H9 (cell line): ENCODE measurements at places on chromosomes 3 and 15. TPM values are rescaled to one million over a fixed set of nuclear protein-coding genes. Genes with fewer than 3 reads are reported as not detected.

DNA sequence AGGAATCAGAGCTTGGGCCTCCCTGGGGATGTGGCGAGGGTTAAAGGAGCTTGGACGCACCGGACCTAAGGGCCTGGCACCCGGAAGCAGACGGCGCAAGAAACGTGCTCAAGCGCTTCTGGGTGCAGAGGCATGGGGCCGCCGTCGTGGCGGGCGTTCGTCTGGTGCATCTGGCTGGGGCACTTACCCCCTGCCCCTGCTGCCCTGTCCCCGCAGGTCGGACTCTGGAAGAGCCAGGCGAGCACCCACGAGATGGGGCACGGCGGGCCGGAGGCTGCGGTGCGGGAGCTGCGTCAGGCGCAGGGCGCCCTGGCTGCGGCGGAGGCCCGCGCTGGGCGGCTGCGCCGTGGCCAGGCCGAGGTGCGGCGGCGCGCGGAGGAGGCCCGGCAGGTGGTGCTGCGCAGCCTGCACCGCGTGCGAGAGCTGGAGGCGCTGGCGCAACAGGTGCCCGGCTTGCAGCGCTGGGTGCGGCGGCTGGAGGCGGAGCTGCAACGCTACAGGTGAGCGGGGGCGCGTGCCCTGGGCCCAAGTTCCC lies 2.5 kb downstream of the EFCC1 start:
- peaks cover 48% of the 10 kb centered on the region for H3K27me3 ChIP-seq
- H3K4me3 ChIP-seq: 0 out of 2 replicates have a peak overlapping the region, but pooled peaks have one; percentile 8
- DNase-seq: peak; percentile 64
- no peak overlapping the region for H3K27ac ChIP-seq
- no peaks in the 10 kb centered on the region for H3K36me3 ChIP-seq

CLDN11 gene
- total RNA-seq: 1.7 and 2.4 TPM in 2 replicates

DNA sequence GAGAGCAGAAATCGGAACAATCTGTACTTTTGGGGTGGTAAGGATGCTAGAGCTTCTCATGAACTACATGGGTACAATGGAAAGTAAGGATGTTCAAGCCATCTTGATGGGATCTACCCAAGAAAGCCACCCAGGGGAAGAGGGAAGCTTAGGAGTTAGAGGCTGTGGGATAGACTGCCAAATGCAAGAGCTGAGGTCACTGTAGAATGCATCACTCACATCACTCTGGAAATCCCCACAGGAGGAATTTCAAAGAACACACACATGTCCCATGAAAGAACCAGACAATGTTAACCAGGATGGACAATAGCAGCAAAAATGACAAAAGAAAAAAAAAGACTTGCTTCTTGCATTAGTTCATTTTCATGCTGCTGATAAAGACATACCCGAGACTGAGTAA lies 32.8 kb upstream of the UBE2E2 start:
- no peaks in the 10 kb centered on the region for H3K4me1 ChIP-seq
- no peaks in the 10 kb centered on the region for H3K36me3 ChIP-seq
- H3K27me3 ChIP-seq: no peaks in the 10 kb centered on the region

IL16 gene
- total RNA-seq: 0.18 and 0.28 TPM in 2 replicates

GRCh38 chr3:51930439-51930838 lies 11.3 kb downstream of the RRP9 start:
- no peak overlapping the region for H3K4me3 ChIP-seq
- peaks cover 45% of the 10 kb centered on the region for H3K36me3 ChIP-seq
- no peaks in the 10 kb centered on the region for H3K27me3 ChIP-seq

- no peaks in the 10 kb centered on the region for H3K27me3 ChIP-seq
- no peaks in the 10 kb centered on the region for H3K36me3 ChIP-seq
- no peaks in the 10 kb centered on the region for H3K4me1 ChIP-seq
- no peak for DNase-seq
- H3K27ac ChIP-seq: no peak overlapping the region
Measured at GRCh38 chr15:51348688-51349087, 7.2 kb downstream of the GLDN start.

AMIGO3 gene
- total RNA-seq: 3.0 and 3.8 TPM in 2 replicates

GRCh38 chr3:147890114-147890513 lies 480.9 kb downstream of the ZIC1 start:
- H3K27me3 ChIP-seq: no peaks in the 10 kb centered on the region
- H3K27ac ChIP-seq: no peak overlapping the region
- peaks cover 8% of the 10 kb centered on the region for H3K36me3 ChIP-seq
- no peak overlapping the region for H3K4me3 ChIP-seq

DNA sequence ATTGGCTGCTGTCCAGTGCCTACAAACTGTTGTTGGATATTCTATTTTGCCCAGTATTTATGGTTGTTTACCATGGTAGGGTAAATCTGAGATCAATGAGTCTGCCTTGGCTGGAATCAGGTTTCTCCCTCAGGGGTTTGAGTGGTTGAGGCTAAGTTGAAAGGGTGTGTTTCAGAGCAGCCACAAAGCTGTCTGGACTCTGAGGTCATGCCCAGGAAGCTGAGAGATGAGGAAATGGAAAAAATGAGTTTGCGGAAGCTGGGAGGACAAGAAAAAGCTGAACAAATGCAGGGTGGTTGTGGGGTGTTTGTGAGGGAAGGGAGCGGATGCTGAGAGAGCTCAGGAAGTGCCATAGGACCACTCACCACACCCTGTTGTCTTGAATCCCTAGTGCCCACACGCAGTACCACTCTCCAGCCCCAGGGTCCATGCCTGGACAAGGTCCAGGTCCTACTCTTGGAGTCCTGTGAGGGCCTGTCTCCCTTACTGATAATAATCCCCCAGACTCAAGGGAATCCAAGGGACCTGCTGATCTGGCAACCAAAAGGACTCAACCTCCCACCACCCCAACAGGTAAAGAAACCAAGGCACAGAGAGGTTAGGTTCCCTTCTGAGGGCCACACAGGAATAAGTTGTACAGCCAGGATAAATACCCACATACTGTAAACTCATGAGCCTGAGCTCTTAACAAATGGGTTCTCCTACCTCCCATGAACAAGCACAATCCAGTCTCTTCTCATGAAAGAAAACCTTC lies 81.6 kb downstream of the PPCDC start:
- no peaks in the 10 kb centered on the region for H3K4me1 ChIP-seq
- no peak overlapping the region for H3K27ac ChIP-seq
- H3K27me3 ChIP-seq: no peaks in the 10 kb centered on the region
- no peaks in the 10 kb centered on the region for H3K36me3 ChIP-seq
- no peak overlapping the region for H3K4me3 ChIP-seq
- no peak for DNase-seq

RPL22L1 gene
- total RNA-seq: 100 TPM in 2 replicates

DNA sequence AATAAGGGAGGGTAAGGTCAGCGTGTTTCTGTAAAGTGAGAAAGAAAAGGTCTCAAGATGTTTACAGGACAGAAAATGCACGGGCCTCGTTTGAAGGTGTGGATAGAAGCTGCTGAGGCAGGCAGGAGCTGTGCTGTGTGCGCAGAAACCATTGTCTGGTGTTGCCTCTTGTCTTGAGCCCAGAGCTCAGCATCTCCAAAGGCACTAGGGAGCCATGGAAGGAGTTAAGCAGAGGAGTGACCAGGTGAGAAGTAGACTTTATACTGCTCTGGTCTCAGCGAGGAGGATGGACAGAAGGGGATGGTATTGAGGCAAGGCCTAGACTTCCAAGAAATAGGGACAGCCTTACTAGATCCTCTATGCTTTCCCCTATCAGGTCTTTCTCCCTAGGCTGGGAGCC lies 13.0 kb downstream of the CAND2 start:
- H3K4me1 ChIP-seq: no peaks in the 10 kb centered on the region
- no peaks in the 10 kb centered on the region for H3K27me3 ChIP-seq
- H3K36me3 ChIP-seq: peaks cover 7% of the 10 kb centered on the region
- peak overlapping the region; percentile 76 for H3K4me3 ChIP-seq
- no peak overlapping the region for H3K27ac ChIP-seq
- no peak for DNase-seq

DNA sequence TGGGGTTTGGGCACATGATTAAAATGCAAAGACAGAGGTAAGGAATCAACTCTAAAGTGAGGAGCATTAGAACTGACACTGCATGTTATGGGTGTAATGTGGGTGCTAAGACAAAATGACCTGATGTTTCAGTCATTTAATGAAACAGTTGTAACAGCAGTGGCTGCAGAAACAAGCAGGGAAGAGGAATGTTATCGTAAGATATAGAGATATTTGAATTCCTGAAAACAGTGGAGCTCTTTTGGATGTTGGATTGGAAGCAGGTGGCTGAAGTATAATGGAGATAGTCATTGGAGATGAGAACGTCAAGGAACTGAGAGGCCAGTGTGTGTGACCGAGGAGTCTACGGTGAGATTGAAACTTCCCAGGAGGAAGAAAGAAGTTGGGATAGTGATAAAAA lies 1065.2 kb downstream of the ZPLD1 start:
- H3K27me3 ChIP-seq: no peaks in the 10 kb centered on the region
- H3K36me3 ChIP-seq: no peaks in the 10 kb centered on the region
- no peak for DNase-seq
- no peak overlapping the region for H3K4me3 ChIP-seq
- H3K4me1 ChIP-seq: no peaks in the 10 kb centered on the region

- H3K4me3 ChIP-seq: no peak overlapping the region
- H3K4me1 ChIP-seq: peaks cover 7% of the 10 kb centered on the region; the same call in 1 of the 2 replicates
- no peaks in the 10 kb centered on the region for H3K27me3 ChIP-seq
- H3K27ac ChIP-seq: no peak overlapping the region
Measured at GRCh38 chr3:59810606-59811005, 760.8 kb upstream of the CFAP20DC start.

DNA sequence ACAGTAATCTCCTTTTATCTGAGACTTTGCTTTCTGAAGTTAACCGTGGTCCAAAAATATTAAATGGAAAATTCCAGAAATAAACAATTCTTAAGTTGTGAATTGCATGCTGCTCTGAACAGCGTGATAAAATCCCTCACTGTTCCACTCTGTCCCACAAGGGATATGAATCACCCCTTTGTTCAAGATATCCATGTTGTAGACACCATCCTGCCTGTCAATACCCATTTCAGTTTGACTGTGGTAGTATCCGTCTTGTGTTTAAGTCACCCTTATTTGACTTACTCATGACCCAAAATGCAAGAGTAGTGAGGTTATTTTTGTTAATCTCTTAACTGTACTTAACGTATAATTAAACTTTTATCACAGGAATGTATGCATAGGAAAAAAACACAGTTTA lies 435.0 kb downstream of the SHQ1 start:
- no peak overlapping the region for H3K27ac ChIP-seq
- H3K27me3 ChIP-seq: no peaks in the 10 kb centered on the region
- H3K36me3 ChIP-seq: no peaks in the 10 kb centered on the region
- no peak for DNase-seq
- H3K4me1 ChIP-seq: peaks cover 6% of the 10 kb centered on the region

P2RY14 gene
- total RNA-seq: not detected in 2 replicates

- H3K27me3 ChIP-seq: no peaks in the 10 kb centered on the region
- no peak overlapping the region for H3K4me3 ChIP-seq
- H3K27ac ChIP-seq: no peak overlapping the region
- H3K36me3 ChIP-seq: peaks cover 18% of the 10 kb centered on the region
Measured at GRCh38 chr3:125191730-125192129, 20.8 kb downstream of the SLC12A8 start.

DNA sequence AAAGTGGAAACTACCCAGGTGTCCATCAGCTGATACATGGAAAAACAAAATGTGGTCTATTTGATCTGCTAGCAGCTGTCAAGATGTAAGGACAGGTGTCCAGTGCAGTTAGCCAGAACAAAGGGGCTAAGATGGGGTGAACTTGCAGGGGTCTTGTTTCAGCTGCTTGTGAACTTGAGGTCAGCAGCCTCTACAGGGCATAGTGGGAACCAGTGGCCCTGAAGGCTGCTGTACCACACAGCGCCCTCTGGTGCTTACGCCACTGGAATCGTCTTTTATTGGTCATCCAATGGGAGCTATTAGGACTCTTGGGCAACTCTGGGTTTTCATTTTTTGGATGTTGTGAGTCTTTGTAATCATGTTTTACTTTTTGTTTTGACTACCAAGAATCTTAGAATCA lies 62.2 kb upstream of the CTSH start:
- H3K27me3 ChIP-seq: peaks cover 2% of the 10 kb centered on the region; the same call in 1 of the 2 replicates
- no peaks in the 10 kb centered on the region for H3K36me3 ChIP-seq
- H3K4me1 ChIP-seq: peaks cover 4% of the 10 kb centered on the region
- no peak overlapping the region for H3K4me3 ChIP-seq

- DNase-seq: no peak
- no peak overlapping the region for H3K27ac ChIP-seq
- no peaks in the 10 kb centered on the region for H3K27me3 ChIP-seq
- no peak overlapping the region for H3K4me3 ChIP-seq
Measured at GRCh38 chr3:58180940-58181587, 29.7 kb downstream of the DNASE1L3 start.

ABI3BP gene
- 0.26 and 0.28 TPM in 2 replicates for total RNA-seq

- DNase-seq: no peak
- no peak overlapping the region for H3K27ac ChIP-seq
- peaks cover 5% of the 10 kb centered on the region; the same call in 1 of the 2 replicates for H3K4me1 ChIP-seq
- no peaks in the 10 kb centered on the region for H3K27me3 ChIP-seq
- no peak overlapping the region for H3K4me3 ChIP-seq
Measured at GRCh38 chr3:115549071-115549470, 74.2 kb upstream of the GAP43 start.

DNA sequence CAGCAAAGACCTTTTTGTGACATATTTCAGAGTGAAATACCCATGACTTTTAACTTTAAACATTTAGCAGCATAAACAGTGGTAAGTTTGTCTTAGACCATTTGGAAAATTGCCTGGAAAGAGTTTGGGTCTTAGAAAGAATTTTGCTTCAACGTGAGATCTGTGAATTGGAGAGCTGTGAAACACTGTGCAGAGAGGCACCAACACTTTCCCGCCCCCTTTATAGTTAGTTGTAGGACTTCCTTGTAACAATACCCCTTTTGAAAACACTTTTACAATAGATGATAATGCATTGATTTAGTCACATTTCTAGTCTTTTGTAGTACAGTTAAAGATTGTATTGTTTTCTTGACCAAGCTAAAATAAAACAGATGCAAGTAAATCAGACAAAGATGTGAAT lies 43.5 kb upstream of the MBNL1 start:
- no peak for DNase-seq
- H3K4me3 ChIP-seq: no peak overlapping the region
- H3K27ac ChIP-seq: no peak overlapping the region
- no peaks in the 10 kb centered on the region for H3K4me1 ChIP-seq
- no peaks in the 10 kb centered on the region for H3K27me3 ChIP-seq

GRCh38 chr3:187951452-187952190 lies 202.3 kb upstream of the LPP start:
- no peak for DNase-seq
- no peaks in the 10 kb centered on the region; the same call in 1 of the 2 replicates for H3K4me1 ChIP-seq
- no peaks in the 10 kb centered on the region for H3K36me3 ChIP-seq
- H3K4me3 ChIP-seq: no peak overlapping the region
- no peaks in the 10 kb centered on the region for H3K27me3 ChIP-seq

DNA sequence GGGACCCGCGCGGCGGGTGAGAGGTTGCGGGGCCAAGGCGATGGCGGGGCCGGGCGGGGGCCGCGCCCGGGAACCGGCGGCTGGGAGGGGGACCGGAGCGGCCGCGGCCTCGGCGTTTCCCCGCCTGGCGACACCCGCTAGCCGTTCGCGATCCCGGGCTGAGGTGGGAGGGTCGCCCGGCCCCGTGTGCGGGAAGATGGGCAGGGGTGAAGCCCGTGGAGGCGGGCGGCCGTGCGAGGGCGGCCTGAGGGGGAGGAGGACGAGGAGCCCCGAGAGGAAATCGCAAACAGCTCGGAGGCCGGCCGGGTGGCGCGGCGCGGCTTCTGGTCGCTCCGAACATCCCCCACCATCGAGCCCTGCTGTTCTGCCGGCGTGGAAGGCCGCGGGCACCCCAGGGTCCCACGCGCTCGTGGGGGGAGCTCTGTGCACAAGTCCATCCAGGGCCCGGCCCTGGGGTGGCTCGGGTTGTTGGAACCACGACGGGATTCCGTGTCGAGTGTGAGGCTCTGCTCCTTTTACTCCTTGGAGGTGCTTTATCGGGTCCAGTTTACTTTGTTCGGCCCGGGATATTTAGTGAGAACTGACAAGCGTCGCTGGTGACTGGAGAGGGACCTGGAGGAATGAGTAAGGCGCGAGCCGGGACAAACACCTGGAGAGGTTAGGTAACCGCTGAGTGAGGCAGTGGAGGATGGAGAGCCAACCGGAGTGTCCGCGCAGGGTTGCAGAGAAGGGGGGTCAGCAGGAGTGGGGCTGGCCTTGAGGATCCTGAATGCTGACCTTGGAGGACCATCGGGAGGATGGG lies 728 bp downstream of the CRTC3 start:
- peak overlapping the region; percentile 62 for H3K4me3 ChIP-seq
- peak; percentile 49 for DNase-seq
- H3K36me3 ChIP-seq: no peaks in the 10 kb centered on the region
